ENCODE measurements at places on chromosomes 16 and 17.

DNA sequence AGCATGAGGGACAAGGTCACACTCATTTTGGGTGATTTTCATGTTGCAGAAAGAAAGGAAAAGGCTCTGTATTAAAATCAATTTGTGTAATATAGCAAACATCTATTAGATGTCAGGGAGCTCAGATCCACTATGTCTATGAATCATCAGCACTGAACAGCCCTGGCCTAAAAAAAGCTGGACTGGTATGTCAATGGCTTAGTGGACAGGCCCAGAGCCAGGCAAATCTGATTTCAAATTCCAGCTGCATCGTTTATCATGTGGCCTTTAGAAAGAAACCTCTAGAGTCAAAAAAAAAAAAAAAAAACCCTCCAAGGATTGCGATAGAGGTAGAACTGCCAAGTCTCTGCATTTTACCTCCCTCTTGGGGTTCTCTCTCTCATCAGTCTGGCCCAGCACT is 5.4 kb downstream of the GAS7 start:
- no peak for DNase-seq

GRCh38 chr17:66405836-66406677 is 103.6 kb downstream of the PRKCA start:
- no peak for DNase-seq

GRCh38 chr17:28712032-28712704 is 480 bp upstream of the PROCA1 start:
- peak; percentile 61 for DNase-seq

GRCh38 chr16:50614955-50615724 is 66.0 kb downstream of the SNX20 start:
- no peak for DNase-seq

DNA sequence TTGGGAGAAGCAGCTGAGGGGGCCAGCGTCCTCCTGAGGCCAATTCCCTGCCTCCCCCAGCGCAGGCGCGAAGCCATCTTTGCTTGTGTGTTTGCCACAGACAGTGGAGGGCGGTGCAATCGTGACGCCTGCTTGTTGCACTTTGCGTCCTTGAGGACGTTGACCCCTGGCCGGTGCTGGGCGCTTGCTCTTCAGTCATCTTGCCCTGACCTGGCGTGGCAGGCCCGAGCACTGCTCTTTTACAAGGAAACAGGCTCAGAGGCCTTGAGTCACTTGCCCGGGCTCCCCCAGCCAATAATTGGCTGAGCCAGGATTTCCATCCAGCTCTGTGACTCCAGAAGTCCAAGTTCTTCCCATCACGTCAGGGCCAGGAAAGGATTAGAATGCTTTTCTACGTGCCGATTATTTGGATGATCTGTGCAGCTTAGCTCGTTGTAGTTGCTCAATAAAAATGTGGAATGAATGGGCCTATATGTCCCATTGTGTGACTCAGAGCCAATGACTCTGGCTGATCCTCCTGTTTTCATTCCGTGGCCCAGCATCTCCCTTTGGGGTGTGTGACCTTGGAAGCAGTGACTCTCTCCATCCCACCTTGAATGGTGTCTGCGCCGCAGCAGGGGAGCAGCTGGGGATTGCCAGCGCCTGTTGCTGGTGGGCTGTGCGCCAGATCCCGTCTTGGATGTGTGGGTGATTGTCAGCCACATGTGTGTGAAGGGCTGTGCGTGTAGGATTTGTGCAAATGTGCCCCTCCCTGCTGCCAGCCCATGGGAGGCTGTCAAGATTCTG is 214.1 kb downstream of the SEC14L1 start:
- DNase-seq = no peak

- no peak for DNase-seq
These were observed 446.1 kb downstream of the SOX9 start for GRCh38 chr17:72566671-72567484.

- DNase-seq = no peak
These were observed 169.7 kb upstream of the CACNG5 start for GRCh38 chr17:66665194-66665593.

DNA sequence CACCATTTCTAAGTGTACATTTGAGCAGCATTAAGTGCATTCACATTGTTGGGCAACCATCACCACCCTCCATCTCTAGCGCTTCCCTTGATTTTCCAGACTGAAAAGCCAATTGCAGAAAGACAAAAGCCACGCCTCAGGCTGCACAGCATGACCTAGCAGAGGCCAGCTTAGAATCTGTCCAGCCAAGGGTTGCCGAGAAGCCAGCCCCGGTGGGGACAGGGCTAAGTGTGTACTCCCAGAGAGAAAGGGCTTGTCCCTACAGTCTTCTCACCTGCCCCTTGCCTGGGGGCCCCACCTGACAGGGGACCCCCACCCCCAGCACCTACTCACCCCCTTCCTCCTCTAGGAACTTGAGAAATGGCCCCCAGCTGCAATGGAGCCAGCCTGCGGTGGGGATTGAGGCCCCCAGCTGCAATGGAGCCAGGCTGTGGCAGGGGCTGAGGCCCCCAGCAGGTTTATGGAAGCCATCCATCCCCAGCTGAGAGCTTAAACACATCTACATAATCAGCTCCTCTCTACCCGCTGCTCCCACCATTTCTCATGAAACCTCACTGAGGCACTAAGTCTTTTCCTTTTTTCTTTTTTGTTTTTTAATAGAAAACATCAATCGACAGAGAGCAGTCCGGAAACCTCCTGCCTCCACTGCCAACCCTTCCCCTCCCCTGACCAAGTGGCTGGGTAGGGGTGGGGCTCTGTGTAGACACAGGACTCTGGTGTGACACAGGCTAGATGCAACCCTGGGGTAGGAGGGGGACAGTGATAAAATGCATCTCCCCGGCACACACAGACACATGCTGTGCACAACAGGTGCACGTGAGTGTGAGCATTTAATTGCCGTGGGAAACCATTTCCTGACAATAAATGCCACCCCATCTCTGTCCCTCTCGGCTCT is 77.9 kb downstream of the CCT6B start:
- no peak for DNase-seq

DNA sequence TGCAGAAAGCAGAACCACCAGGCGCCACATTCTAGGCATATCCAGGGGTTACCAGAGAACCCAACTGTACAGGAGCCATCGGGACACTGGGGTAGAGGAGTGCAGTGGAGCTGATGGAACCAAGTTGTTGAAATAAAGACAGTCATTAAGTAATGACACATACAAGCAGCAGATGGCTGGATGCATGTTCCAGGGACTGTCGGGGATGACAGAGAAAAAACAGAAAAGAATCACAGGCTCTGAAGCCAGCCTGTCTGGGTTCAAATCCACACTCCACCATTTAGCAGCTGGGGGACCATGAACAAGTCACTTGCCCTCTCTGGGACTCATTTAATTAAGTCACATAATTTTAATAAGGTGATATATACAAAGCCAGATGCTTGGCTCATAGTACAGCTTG is 117.1 kb downstream of the ZNF423 start:
- no peak for DNase-seq
